Esophagus muscularis mucosa (tissue), 4 donors: ENCODE measurements at places on chromosomes 11 and 22.
A peak's percentile ranks its signal among the peaks of the same experiment; 100 is the strongest.

GRCh38 chr11:379205-380094 lies 10.2 kb downstream of the B4GALNT4 start:
- DNase-seq, result no peak

DNA sequence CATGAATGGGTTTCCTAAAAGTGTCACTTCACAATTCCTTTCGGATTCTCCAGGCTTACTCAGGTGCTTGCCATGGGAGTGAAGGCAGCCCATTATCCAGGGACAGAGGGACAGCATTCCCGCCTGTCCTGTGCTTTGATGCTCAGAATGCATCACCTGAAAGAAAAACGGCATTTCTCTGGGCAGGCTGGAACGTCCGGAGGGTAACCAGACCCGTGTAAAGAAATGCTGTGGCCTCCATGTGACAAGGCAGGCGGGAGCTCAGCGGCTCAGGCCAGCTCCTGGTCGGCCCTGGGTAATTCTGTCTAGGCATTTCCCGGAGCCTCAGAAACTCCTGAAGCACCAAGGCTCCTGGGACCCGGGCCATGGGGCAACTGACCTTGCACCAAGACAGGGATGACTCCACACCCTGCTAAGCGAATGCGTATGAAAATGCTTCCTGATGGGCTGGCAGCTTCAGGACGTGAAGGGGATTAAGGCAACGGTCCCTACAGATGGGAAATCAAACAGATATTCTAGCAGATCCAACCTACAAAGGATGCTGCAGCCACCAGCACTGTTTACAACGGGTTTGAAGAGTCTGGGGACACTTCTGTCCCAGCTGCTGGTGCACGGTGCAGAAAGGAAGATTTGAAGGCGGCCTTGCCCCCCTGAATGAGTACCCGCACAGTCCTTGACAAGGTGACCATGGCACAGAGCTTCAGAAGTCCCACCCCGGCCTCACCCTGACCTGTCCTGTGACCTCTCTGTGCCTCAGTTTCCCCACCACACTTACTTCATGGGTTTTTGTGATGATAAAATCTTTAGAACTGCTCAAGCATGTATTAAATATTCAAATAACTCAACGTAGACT lies 13.6 kb upstream of the FGF3 start:
- no peak for DNase-seq

DNA sequence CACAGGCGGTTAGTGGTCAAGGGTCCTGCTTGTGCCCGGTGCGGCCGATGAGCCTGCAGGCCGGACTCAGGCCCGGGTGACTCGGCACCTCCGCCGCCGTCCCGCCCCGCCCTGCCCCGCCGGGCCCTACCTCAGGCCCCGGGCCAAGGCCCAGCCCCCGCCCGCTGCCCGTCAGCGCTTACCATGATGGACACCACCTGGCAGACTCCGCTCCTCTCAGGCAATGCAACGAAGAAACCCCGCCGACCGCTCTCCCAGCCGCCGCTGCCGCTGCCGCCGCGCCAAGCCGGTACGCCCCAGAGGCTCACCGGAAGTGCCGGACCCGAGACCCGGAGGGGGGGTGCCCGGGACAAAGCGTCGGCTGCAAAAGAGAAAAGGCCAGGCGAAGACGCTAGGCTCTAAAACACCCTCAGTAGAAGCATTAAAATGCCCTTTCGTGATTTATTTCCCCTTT lies at the start of gene UFD1:
UFD1 (minus strand) TSS at position 293 of the 454 bp plus-strand sequence; CDS start at position 185, 108 bp downstream.
- DNase-seq, result peak; percentile 97

- no peak for DNase-seq
Observed at GRCh38 chr11:105789579-105790420, 179.9 kb downstream of the GRIA4 start.

GRCh38 chr11:77522215-77522614 lies 48.3 kb upstream of the PAK1 start:
- no peak for DNase-seq

DNA sequence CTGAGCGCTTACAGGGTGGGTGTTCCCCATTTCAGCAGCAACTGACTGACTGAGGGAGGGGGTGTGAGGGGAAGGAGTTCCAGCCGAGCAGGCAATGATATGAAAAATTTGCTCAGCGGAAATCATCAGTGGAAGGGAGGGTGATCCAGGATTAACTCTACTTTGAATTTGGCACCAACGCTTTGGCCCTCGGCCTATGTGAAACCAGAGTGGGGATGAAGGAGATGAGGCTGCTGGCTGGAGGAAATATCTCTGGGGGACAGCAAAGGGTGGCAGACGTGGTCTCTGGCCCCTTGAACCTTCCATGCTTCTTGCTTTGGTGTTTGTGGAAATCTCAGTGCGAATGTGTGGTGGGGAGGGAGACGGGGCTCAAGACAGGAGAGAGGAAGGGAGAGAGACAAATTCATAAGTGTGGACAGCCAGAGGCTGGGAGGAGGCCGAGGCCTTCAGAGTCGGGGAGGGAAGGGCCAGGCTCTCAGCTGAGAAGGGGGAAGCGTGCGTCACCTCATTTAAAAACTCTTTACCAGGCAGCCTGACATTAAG lies 83.6 kb downstream of the FDX1 start:
- peak; percentile 72 for DNase-seq

- DNase-seq, result no peak
Observed at GRCh38 chr11:5476186-5476819, 12.2 kb upstream of the OR52D1 start.

- DNase-seq, result no peak
Observed at GRCh38 chr22:45268167-45268957, 16.4 kb upstream of the UPK3A start.

DNA sequence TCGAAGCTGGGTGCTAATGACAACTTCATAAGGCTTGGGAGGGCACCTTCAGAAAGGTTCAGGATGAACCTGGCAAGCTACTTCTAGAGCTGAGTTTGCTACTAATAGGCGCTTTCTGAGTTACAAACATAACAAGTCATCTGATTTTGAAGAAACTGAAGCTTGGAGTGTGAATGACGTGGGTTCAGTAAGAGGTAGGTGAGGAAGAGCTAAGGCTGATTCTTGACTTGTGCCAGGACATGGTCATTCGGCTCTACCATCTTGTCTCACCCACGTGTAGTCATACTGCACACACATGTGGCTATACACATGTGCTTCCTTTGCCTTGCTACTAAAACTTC lies 56.4 kb downstream of the SWAP70 start:
- no peak for DNase-seq

DNA sequence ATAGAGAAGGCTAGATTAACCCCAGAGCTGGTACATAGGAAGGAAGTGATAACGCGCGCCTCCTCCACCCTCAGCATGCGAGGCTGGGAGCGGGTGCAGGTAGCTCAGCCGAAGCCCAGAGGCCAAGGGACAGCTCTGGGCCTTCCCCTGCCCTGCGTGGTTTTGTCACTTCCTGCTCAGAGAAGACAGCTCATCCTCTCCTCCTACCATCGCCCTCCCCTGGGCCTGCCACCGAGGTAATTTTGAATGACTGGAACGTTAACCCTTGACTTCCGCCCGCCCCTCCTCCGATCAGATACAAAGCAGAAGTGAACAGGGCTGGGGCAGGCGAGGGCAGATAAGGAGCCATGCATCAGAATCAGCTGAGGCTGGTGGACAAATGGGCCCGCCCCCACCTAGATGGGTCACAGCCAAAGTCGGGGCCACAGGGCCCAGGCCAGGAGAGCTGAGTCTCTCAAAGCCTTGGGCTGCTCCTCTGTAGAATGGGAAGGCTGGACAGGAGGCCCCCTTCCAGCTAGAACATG lies 1.6 kb downstream of the RAC2 start:
- peak; percentile 94 for DNase-seq

DNA sequence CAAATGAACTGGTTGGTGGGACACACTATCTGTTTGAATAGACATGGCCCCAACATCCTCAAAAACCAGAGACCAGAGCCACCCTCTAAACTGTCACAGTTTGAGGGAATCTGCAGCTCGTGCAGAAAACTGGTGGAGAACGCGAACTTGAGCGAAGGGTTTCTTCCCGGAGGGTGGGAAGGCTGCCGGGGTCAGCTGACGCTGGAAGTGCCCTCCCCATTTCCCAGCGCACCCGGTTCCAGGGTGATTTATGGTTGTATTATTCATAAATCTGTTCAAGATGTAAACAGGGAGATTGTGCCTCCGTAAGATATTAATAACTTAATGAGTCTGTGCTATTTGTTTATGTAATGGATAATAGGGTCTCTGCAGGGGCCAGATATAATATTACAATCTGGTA lies 1396.7 kb downstream of the BRD1 start:
- DNase-seq, result no peak

DNA sequence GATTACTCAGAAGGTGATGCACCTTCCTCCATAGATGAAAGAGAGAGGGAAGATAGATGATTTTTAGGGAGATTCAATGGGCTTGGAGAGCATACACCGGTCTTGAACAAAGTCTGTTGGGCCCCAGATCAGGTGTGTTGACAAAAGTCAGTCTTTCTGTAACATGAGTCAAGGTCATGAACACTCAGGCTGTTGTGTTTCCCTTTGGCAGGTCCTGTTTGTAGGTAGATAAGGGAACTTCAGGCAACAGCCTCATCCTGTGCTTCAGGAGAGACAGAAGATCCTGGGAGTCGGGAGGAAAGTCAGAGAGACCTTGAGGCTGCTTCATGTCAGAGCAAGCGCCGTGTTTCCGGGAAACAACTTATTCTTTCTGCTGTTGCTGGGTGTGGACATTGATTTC lies 703.1 kb downstream of the BRD1 start:
- no peak for DNase-seq

GRCh38 chr11:69130654-69131053 lies 25.1 kb upstream of the SMIM38 start:
- no peak for DNase-seq

- DNase-seq, result no peak
Observed at GRCh38 chr11:90704510-90704909, 481.7 kb upstream of the CHORDC1 start.

GRCh38 chr11:73154178-73154577 lies 12.1 kb upstream of the FCHSD2 start:
- DNase-seq, result no peak

GRCh38 chr22:45866126-45866645 lies 110.8 kb downstream of the WNT7B start:
- DNase-seq, result peak; percentile 62

DNA sequence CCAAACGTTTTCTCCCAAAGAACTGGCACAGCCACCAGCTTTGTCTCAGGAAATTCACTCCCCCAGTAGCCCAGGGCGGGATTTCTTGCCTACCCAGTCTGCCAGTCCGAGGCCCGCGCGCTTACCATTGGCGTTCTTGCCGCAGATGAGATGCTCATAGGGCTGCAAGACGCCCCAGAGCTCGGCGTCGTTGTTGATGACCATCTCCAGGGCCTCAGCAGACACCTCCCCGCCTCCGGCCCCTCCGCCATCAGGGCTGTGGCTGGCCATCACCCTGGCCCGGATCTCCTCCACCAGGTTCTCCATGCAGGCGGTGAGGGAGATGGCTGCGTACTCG lies 1.3 kb downstream of the ABTB2 start:
- DNase-seq, result peak; percentile 88

DNA sequence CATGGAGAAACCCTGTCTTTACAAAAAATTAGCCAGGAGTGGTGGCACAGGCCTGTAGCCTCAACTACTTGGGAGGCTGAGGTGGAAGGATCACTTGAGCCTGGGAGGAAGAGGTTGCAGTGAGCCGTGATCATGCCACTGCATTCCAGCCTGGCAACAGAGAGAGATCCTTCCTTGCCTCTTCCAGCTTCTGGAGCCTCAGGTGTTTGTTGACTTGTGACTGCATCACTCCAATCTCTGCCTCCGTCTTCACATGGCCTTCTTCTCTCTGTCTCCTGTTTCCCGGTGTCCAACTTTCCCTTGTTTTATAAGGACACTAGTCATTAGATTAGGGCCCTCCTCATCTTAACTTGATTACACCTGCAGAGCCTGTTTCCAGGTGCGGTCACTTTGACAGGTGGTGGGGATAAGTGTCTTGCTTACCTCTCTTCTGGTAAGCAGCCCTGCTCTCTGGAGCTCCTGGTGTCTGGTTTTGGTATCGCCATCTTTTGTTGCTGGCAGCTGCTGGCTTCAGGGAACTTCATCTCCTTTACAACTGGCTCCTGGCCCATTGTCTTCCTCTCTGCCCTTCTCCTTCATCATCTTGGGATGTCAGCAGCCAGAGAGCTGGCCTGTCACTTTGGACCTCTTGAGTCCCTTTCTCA lies 8.2 kb upstream of the USP2 start:
- no peak for DNase-seq

GRCh38 chr22:21818487-21819182 lies 48.8 kb downstream of the MAPK1 start:
- peak; percentile 64 for DNase-seq

GRCh38 chr22:46386312-46386711 lies 50.8 kb downstream of the TRMU start:
- no peak for DNase-seq

GRCh38 chr11:19777377-19778102 lies 64.9 kb downstream of the NAV2 start:
- no peak for DNase-seq

GRCh38 chr11:121241343-121242211 lies 51.0 kb upstream of the SC5D start:
- DNase-seq, result no peak

DNA sequence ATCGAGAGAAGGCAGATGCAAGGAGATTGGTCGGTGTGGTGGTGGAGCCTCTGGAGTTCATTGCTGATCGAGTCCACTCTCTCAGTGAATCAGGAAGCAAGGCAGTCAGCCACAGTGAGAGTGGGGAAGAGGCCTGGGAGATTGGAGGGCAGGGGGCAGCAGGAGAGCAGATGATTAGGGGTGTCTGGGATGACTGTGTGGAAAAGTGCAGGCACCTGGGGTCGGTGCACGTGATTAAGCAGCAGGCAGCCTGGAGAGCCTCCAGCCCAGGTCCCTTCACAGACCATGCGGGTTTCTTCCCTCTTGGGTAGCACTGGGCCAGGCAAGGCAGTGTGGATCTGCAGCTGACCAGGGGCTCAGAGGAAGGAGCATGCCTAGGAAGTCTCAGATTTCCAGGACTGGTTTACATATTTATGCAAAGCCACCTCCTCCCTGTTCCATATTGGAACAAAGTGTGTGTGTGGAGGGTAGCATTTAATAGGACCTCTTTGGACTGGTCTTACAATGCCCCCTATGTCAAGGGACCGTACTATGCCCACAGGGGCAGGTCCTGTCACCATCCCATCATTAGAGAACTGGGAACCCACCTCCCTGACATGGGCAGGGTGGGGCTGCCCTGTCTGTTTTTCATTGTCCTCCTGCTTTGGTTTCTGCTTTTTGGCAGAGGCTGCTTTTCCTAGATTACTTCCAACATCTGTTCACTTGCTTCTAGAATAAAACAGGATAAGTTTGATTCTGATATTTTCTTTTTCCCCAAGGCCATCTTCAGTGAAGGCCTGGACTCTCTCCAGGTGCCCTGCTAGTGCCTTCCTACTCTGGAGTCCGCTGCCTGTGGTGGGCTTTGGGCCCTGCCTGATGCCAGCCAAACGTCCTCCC lies 14.0 kb upstream of the GDPD5 start:
- DNase-seq, result no peak

DNA sequence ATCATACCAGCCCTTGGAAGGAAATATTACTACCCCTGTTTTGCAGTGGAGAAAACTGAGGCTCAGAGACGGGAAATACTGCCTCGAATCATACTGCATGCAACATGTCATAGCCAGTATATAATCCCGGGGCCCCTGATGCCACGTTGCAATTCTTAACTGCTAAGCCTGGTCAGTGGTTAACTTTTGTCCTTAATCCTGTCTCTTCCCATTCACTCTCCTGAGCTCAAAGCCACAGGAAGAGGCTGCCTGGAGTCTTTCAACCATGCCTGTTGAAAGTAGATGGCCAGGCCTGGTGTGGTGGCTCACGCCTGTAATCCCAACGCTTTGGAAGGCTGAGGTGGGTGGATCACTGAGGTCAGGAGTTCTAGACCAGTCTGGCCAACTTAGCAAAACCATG lies 166.6 kb downstream of the MIAT start:
- no peak for DNase-seq
